ENCODE measurements at places on chromosomes 6 and 20.
A peak's percentile ranks its signal among the peaks of the same experiment; 100 is the strongest.

- DNase-seq = peak; percentile 70
Measured at GRCh38 chr6:30682143-30683117, 4.0 kb downstream of the PPP1R18 start.

GRCh38 chr6:164020142-164020541, 605.6 kb downstream of the QKI start:
- DNase-seq = no peak

GRCh38 chr6:112806163-112806865, 459.2 kb downstream of the RFPL4B start:
- DNase-seq = no peak

GRCh38 chr6:67501755-67502154, 1133.3 kb upstream of the ADGRB3 start:
- DNase-seq = no peak

- no peak for DNase-seq
Measured at GRCh38 chr20:23143098-23143497, 57.0 kb upstream of the CD93 start.

- DNase-seq = no peak
Measured at GRCh38 chr6:68233623-68234022, 401.5 kb upstream of the ADGRB3 start.

- no peak for DNase-seq
Measured at GRCh38 chr6:70304616-70305015, 1.7 kb upstream of the COL9A1 start.

DNA sequence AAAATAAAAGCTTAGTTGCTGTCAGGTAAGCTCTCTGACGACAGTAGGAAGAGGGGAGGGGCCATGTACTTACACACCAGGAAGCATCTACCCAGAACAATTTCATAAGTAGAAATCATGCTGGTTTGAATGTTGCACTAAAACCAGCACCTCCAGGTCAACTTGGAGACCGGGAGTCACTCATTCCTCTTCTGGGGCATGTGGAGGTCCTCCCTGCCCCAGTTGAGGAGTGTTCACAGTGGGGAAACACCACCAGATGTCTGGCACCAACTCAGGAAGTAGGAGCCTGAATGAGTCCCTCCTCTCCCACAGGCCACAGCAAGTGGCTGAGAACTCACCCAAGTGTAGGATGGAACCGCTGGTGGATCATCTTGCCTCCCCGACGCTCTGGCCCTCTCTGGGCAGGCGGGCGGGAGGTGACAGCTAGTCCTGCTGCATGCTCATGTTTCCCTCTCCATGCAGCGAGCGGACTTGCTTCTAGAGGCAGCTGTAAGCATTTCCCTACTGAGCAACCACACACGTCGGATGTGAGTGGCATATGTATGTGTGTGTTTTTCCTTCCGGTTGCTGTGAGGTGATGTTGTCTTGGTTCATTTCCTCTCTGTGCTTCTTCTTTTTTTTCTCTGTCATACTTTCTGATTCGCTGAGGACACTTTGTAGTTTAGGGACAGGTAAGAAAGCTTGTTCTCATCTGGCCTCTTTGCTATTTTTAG, 149.5 kb upstream of the NEDD9 start:
- peak; percentile 19 for DNase-seq

GRCh38 chr20:38212806-38213606, 47.5 kb downstream of the KIAA1755 start:
- no peak for DNase-seq

DNA sequence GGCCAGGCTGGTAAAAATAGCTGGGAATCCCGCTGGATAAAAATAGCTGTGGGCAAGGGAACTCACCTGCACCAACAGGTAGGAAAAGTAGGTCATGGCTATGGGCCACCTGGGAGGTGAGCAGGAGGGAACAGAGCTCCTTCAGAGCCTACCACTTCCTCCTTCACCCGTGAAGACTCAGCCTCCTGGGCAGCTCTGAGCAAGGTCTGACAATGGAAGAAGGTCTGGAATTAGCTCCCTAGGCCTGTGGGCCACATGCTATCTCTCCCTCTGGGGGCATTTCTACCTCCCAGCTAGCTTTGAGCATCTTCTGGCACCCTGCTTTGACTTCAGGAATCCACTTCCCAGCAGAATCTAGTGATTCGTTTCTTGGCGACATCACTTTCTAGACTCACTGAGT, 153.9 kb downstream of the MRPL14 start:
- DNase-seq = no peak

DNA sequence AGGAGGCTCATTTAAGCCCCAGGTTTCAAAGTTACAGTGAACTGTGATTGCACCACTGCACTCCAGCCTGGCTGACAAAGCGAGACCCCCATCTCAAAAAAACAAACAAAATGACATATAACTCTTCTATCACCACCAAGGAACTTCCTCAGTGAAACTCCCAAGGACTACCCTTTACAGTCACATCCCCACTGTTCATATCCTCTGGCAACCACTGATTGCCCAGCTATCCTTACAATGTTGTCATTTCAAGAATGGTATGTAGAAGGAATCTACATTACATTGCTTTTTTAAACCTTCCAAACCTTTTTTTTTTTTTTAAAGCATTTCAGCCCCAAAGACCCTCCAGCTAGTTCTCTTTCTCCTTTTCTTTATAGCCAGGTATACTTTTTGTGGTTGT, 123.1 kb upstream of the CARMIL1 start:
- DNase-seq = no peak

DNA sequence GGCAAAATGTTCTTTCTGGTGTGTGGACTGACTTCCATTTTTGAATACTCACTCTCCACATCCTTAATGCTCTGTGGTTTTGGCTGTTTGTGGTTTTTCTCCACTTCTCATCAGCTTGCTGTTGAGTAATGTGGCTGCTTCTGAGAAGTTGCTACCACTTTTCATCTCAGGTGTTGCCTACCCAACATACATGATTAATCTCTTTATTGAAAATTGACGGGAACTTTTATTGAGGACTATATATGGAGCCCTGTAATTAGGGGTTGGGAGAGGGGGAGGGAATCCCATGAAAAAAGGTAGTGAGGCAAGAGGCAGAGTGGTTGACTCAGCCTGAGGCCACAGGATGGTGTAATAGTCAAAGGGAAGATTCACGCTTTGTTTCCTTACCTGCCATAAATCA, 17.6 kb downstream of the IL22RA2 start:
- no peak for DNase-seq

DNA sequence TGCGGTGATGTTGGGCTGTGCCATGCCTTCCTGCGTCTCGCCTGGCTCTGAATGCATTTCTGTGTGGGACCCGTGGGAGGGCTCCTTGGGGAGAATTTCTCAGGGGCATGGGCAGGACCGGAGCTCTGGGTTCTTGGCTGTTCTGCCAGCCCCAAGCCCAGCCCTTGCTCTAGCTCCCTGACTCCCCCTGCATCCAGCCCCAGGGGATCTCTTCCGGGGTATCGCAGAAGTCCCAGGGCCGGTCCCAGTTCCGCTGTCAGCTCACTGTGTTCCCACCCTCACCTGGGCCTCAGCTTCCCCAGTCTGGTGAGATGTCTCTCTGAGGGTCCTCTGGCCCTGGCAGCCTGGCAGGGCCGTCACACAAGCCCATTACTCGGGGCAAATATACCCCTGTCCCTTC, 20.5 kb downstream of the SPDEF start:
- DNase-seq = no peak

- no peak for DNase-seq
Measured at GRCh38 chr6:14530385-14530784, 412.8 kb downstream of the CD83 start.

DNA sequence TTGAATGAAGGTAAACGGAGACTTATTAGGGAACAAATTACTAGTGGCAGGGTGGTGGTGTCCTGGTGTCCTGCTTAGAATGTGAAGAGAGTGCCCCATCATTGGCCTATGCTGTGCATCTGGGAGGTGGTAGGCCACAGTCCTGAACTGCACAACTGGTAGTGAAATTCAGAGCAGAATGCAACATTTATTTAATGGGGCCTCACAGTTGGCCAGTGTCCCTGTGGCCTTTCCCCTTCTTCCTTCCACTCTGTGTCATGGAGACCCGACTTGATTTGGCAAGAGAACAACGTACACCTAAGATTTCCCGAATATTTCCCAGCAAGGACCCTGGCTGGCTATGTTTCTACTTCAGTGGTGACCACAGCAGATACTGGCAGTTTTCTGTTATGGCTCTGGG, 206.9 kb downstream of the LRFN2 start:
- no peak for DNase-seq

- no peak for DNase-seq
Measured at GRCh38 chr6:87154641-87154992, 748 bp upstream of the ZNF292 start.

- no peak for DNase-seq
Measured at GRCh38 chr20:33656783-33657703, 5.1 kb upstream of the C20orf144 start.

DNA sequence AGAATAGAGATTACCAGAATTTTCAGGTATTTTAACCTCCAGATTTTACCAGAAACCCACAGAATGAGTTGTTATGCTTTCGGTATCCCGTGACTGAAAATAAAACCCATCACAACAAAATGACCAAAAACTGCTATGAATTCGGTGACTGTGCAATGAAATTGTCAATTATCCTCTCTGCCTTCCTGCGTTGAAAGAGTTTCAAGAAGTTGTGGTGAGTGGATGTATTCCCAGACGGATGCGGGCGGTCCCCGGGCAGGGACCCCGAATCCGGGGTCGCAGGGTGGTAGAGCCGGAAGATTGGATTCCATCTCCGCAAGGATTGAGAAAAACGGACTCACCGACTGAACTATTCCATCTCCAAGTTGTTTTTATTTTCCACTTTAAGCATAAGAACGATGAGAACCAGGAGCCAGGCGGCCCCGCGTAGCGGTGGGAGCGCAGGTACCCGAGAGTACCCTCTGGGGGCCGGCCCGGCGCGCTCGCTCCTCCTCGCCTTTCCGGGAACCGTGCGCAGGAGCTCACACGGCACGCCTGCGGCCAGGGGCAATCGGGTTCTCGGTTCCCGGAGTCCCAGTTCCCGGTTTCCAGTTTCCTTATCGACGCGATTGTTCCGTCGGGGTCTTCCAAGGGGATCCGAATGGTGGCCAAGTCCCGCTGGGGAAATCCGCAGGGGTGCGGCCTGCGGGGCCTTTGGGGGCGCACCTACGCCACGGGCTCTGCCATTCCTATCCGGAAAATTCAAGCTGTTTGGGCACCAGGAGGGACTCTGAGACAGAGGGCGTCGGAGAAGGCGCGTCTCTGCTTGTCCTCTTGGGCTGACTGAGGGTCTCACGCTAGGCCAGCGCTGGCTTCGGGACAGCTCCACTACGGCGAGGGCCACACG, 104.9 kb upstream of the PRDM1 start:
- no peak for DNase-seq

GRCh38 chr6:127618729-127619128, 41.8 kb downstream of the C6orf58 start:
- no peak for DNase-seq

DNA sequence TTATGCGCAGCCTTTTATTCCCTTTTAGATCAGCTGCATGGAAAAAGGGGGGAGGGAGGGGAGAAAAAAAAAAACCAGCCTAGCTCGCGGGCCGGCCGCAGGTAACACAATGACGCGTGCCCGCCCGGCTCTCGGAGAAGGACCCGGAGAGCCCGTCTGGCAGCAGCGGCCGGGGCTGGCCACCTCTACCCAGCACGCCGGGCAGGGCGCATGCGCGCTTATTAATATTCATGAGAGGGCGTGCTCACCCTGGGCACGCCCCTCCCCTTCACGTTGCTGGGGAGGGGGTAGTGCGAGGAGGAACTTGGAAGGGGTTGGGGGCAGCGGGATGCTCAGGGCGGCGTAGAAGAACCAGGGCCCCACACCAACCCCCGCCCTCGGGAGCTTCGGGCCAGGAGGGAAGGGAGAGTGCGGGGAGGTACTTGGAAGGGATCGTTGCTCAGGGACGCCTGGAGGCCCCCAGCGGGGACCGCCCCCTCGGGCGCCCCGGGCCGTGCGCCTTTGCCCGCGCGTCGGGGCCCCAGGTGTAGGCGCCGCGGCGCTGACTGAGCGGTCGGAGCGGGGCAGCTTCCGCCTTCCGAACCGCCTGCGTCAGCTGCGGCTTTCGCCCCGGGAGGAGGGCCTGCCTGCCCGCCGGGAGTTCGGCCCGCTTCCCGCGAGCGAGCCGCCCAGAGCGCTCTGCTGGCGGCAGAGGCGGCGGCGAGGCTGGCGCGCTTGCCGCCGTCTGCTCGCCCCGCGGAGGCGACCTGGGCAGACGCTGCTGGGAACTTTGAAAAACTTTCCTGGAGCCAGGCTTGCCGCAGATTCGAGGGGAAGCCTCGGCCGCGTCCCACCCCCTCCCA, at the start of gene JAG1:
JAG1 (minus strand) TSS at position 158 of the 842 bp plus-strand sequence. CDS start 469 bp downstream, outside the sequence.
- peak; percentile 58 for DNase-seq

- DNase-seq = no peak
Measured at GRCh38 chr6:1858196-1858595, 248.5 kb downstream of the FOXC1 start.

- no peak for DNase-seq
Measured at GRCh38 chr6:11207199-11207968, 25.1 kb downstream of the NEDD9 start.

DNA sequence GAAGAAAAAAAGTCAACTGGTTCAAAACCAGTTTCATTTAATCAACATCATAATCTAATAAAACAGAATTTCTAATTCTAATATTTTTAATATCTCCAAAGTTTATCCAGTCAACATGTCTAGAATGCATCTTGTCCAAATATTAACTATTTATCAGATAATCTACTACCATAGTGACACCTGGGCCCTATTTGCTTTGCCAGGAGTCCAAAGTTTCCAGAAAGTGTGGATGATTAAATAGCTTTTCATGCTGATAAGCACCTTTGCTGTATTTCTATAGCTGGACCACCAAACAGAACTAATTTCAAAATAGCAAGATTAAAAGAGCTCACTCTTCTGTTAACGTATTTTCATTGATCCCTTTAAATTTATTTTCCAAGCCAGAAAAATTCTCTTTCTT, 12.3 kb upstream of the TAAR1 start:
- DNase-seq = no peak

DNA sequence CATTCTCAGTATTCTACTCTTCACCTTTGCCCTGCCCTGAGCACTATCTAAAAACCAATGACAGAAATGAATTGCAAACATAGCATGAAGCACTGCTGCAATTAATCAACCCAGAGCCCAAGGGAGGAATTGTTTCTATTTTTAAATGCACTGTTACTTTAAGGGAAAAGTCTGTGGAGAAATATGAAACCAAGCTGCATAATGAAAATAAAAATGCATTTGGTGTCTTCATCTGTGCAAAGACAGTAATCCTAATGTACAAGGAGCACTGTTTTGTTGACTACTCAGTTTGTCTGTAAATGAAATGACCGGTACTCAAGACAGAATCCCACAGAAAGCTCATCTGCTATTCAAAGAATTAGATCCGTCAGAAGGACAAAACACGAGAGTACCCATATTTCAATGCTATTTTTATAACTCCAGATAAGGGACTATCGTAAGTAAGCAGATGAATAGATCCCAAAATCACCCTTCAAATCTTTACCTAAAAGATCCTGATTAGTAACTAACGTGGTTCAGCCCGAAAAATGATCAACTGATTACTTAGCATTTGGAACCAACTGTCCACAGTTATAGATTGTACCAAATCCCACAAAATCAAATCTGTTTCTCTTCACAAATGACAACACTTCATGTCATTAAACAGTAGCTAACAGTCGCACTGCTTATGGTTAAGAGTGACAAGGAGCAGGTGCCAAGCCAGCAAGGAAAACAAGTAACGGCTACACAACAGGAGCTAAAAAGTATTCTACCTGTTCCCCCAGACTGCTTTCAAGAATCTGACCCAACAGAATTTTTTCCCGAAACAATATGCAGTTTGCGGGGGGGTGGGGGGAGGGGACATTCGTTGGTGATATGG, 2.4 kb downstream of the KIF13A start:
- DNase-seq = no peak

All from esophagus squamous epithelium (tissue), 5 donors.